ENCODE measurements at places on chromosomes 6 and 20. TPM values are rescaled to one million over a fixed set of nuclear protein-coding genes. Genes with fewer than 3 reads are reported as not detected.

The METTL24 gene
- total RNA-seq, result 3.5 TPM

The DOP1A gene
- total RNA-seq, result 55.4 TPM

The HLA-DRA gene
- 43.7 TPM for total RNA-seq

The PKHD1 gene
- total RNA-seq, result 1.4 TPM

The BTNL2 gene
- total RNA-seq, result not detected

The MUC21 gene
- total RNA-seq, result 6.9 TPM

The HUS1B gene
- total RNA-seq, result 0.92 TPM

The DEFB124 gene
- not detected for total RNA-seq

The UTRN gene
- total RNA-seq, result 278 TPM

The TCF19 gene
- 16.4 TPM for total RNA-seq

The CLPSL2 gene
- not detected for total RNA-seq

The CPXM1 gene
- total RNA-seq, result 32.1 TPM

The SGK2 gene
- 1.2 TPM for total RNA-seq

The BMP5 gene
- 13.5 TPM for total RNA-seq

The OLIG3 gene
- total RNA-seq, result not detected

The UCKL1 gene
- 48.7 TPM for total RNA-seq

The RSPO4 gene
- total RNA-seq, result not detected

The CRNKL1 gene
- 41.9 TPM for total RNA-seq

The FAM83D gene
- 9.5 TPM for total RNA-seq

DNA sequence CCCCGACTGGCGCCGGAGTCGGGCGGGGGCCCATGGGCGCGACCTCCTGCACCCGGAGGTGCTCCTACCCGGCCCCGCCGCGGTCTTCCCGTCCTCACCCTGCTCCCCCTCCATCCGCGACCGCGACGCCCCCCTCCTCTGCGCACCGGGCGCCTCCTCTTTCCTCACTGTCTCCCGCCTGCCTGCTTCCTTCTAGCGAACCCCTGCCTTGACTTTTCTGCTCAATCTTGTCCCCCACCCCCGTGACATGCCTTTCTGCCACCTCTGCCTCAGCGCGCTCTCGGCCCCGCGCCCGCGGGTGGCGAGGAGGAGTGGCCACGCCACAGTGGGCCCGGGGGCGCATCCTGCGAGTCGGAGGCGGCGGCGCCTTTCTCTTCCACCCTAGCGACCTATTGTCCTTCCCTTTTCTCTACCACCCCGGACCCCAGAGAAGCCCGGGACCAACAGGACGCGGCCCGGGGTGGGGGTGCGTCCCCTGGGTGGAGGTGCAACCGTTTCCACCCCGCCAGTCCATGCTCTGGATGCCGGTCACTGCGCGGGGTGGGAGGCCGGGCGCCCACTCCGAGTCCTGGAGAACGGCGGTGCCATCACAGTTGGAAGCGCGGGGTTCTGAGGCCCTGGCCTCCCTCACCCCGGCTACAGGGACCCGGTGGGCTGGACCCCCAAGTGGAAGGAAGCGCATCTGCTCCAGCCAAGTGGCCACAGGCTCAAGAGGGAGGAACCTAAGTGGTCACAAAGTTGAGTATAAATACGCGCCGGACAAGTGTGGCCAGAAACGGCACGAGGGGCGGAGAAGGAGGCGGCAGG, 2.0 kb downstream of the PDE10A start:
- DNase-seq, result peak; percentile 23

- DNase-seq, result peak; percentile 96
Measured at GRCh38 chr20:47576516-47577033, 74.9 kb downstream of the NCOA3 start.

DNA sequence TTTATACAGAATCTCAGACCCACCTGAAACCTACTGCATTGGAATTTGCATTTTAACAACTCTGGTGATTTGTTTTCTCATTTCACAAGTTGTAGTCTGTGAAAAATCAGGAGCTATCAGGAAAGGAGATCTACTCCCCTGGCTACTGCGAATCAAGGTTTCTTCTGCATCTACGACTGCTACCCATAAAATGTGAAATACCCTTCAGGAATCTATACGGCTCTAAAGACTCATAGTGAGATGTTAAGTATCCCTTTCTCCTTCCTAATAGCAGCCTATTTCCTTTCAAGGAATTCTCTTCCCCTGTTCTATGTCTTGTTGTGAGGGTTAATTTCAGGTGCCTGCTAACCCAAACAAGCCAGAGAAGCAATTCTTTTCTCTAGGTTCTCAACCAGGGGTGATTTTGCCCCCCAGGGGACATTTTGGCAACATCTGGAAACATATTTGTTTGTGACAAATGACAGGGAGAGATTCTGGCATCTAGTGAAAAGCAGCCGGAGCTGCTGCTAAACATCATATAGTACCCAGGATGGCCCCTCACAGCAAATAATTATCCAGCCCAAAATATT, 26.3 kb downstream of the WFDC3 start:
- no peak for DNase-seq

DNA sequence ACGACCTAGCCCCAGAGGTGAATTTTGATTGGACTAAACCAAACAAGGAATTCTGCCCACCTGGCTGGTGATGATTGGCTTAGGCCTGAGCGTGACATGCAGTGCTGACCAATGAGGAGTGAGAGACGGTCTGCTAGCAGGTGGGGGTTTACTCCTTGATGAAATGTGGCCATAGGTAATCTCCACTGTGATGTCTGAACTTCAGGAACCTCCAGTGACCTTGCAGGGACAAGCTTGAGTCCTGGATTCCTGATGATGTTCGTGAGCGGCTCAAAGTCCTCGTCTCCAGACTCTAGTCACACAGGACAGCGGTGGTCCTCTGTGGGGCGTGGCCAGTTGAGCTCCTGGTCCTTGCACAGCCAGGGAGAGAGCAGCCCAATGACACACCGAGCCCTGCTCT, 8.4 kb downstream of the VSX1 start:
- DNase-seq, result no peak

GRCh38 chr6:78598966-78599365, 268.4 kb upstream of the IRAK1BP1 start:
- DNase-seq, result no peak

DNA sequence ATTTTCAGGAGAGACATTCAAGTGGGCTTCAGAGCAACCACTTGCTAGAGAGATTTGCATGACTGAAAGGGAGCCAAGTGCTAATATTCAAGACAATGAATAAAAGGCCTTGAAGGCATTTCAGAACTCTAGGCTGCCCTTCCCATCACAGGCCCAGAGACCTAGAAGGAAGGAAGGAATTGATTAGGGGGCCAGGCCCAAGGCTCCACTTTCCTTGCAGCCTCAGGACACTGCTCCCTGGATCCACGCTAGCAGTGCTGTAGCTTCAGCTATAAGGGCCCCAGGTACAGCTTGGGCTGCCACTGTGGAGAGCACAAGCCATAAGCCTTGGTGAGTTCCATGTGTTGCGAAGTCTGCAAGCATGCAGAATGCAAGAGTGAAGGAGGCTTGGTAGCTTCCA, 731.9 kb upstream of the FLRT3 start:
- DNase-seq, result no peak

GRCh38 chr20:47305667-47306066, 50.8 kb downstream of the ZMYND8 start:
- no peak for DNase-seq

GRCh38 chr6:136113736-136114173, 136.4 kb downstream of the MTFR2 start:
- DNase-seq, result peak; percentile 78

DNA sequence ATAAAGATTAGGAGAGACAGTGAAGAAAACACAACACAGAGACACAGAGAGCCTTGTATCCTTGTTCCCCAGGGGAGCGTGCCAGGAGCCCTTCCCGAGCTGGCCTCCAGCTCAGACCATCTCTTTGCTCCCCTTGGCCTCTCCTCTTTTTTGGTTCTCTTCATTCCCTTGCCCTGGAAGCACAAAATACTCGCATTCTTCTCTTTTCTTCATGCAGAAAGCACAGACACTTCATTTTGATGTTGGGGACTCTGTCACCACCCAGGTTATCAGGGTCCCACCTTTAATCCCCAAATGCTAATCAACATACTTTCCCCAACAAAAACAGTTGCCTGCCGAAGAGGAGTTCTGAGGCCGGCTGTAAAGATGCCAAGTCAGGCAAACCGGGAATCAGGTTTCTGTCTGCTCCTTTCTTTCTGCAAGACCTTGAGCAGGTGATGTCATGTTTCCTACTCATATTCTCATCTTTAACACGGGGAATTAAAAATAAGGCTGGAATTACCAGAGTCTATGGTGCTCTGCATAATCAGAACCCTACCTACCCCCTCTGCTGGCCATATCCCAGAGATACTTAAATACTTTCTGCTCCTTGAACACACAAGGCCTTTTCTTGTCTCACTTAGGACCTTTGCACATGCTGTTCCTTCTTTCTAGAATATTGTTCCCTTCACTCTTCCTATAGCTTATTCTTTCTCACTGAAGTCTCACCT, 21.7 kb downstream of the TGM6 start:
- peak; percentile 53 for DNase-seq

GRCh38 chr6:167240034-167240541, 51.0 kb upstream of the UNC93A start:
- no peak for DNase-seq

DNA sequence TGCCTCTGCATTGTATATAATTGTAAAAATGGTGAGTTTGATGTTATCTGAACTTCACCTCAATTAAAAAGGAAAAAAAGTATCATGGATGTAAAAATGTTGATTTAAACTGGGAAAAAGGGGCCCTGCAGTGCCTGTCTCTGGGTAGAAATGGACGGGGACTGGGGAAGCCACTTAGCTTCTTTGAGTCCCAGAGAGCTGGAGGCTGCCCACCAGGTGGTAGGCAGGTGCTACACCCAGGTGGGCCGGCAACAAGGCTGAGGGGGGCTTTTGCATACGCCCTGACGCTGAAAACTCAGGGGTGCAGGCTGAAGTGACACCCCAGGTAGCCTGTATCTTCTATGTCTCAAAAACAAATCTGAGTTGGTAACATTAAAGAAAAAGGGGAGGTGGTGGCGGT, 118.2 kb downstream of the SULF2 start:
- DNase-seq, result no peak

DNA sequence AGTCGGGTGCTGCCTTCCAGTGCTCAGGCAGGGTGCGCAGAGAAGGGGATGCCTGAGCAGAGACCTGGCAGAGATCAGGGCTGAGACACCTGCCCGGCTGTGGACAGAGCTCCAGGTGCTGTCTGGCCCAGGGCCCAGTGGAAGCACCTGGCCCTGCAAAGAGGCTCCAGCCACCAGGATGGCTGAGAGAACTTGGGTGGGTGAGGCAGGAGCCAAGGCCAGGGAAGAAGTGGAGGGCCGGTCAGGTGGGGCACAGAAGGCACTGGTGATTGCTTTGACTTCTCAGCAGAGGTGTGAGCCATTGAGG, 31.2 kb downstream of the PNLDC1 start:
- DNase-seq, result no peak

GRCh38 chr6:106556368-106556960, 72.8 kb downstream of the RTN4IP1 start:
- DNase-seq, result no peak

GRCh38 chr6:6008648-6009421, 2.1 kb upstream of the NRN1 start:
- peak; percentile 85 for DNase-seq

GRCh38 chr6:107670792-107671199, 153.3 kb downstream of the SCML4 start:
- peak; percentile 79 for DNase-seq

DNA sequence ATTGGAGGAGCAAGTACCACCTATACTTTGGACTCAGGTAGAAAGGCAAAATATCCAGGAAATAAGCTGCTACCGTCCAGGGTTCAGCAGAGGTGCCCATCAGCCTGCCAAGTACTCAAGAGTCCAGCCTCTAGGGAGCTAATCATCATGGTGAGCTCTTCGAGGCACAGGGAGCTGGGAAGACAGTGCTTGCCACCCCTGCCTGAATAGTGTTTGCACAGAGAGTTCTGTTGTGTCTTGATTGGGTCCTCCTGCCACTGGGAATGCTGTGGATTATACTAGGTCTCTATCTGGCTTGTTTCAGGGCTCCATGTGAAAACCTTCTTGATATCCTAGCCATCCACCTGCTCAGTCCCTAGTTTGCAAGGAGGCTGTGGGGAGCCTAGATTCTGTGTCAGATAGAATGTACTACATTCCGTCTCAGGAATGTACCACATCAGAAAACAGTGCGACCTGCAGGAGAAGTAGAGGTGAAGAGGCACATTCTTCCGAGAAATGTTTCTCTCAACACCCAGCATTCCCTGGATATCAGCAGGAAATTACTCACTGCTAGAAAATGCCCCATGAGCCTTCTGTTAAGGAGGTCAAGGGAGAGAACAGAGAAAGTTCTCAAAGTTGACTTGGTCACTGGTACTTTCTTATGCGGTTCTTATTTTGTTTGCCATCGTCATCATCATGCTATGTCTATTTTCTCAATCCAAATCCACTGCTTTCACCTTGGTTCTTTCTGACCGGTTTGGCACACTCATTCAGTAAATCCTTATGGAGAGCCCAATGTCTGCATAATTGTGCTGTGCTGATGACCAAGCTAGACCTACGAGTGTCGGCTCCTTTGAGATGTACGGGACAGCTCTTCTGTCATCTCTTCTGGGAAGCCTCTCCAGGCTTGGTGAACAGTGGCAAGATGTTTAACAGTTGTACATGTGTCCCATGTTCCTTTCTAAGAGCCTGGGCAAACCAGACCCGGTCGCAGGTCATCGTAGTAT, 30.7 kb downstream of the PTPN1 start:
- DNase-seq, result no peak

GRCh38 chr6:23280437-23280836, 711.1 kb downstream of the HDGFL1 start:
- DNase-seq, result peak; percentile 12

- no peak for DNase-seq
Measured at GRCh38 chr6:52843605-52844004, 3.0 kb upstream of the GSTA5 start.

GRCh38 chr6:148738946-148739821, 7.6 kb upstream of the UST start:
- no peak for DNase-seq

DNA sequence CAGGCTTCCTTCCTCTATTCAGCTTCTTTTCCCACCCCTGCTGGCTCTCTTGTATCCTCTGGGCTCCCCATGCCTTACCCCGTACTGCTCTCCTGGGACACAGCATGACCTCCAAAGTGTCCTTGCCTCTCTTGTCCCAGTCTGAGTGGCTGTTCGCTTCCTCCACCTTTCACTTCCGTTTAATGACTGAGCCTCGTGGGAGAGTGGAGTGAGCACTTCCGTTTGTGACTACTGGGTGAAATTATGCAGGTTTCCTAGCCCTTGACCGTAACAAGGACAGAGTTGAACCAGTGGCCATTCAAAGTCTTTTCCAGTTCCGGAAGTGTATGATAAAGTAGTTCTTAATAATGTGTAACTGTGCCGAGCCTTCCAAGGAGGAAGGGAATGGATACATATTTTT, 109.2 kb downstream of the ARID1B start:
- DNase-seq, result no peak

- no peak for DNase-seq
Measured at GRCh38 chr6:43361269-43361668, 8.2 kb downstream of the ZNF318 start.

GRCh38 chr6:119022796-119023195, 55.7 kb downstream of the FAM184A start:
- DNase-seq, result no peak

GRCh38 chr6:125688138-125688537, 61.3 kb upstream of the HEY2 start:
- DNase-seq, result no peak
